ENCODE measurements at places on chromosomes 2 and 18.
A peak's percentile ranks its signal among the peaks of the same experiment; 100 is the strongest.

- no peak for DNase-seq
Measured at GRCh38 chr18:39434223-39434920, 1868.8 kb upstream of the CELF4 start.

DNA sequence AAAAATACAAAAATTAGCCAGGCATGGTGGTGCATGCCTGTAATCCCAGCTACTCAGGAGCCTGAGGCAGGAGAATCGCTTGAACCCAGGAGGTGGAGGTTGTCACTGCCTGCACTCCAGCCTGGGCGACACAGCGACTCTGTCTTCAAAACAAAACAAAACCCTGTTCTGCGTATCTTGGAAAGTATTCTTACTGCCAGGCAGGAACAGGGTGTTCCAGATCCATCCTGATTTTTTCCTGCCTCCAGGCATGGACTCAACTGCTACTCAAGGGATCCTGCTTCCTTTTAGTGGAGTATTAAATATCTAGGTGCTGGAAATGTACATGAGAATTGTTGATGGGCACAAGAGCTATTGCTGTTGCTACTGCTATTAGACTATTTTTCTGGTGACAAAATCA lies 12.3 kb downstream of the HSPD1 start:
- DNase-seq, result no peak

GRCh38 chr2:193810533-193810932 lies 1615.8 kb upstream of the TMEFF2 start:
- no peak for DNase-seq

DNA sequence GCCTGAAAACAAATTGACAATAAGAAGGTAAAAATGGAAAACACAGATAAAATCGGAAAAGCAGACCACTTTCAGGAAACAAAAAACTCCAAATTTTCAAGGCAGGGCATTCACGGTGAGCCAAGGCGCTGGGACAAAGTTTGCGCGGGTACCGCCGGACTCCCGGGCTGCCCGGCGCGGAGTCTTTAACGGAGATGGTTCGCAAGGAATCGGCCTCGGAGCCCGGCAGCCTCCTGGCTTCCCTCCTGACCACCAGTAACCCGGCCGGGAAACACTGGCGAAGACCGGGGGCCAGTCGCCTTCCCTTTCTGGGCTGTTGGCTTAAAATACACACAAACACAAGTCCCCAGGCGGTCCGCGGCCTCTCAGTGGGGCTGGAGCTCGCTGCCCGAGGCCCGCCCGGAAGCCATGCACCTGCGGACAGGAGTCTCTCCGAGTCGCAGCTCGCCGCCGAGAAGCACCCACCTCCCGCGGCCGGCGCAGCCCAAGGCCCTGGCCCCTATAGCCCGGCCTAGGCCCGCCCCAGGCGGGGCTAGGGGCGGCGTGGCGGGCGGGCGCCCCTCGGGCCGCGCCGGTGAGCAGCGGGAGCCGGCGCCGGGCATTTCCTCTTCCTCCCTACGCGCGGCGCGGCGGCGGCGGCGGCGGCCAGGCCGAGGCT lies 622 bp upstream of the KCMF1 start:
- no peak for DNase-seq

DNA sequence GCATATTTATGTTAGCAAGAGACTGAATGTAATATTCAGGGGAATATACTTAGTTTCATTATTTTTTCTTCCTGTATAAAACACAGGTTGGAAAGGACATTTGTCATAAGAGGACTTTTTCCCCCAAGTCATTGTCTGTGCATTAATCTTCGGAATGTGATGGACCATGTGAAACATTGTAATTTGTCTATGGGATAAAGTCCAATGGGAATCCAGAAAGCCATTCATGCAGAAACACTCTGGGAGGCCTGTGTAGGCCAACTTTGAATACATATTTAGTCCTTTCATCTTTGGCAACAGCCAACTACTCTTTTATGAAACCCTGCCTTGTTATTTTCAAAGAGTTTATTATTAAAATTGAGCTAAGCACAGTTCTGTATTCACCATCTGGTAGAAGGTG lies 386.4 kb downstream of the PIK3C3 start:
- no peak for DNase-seq

- DNase-seq, result no peak
Measured at GRCh38 chr2:33975498-33975897, 376.4 kb upstream of the FAM98A start.

DNA sequence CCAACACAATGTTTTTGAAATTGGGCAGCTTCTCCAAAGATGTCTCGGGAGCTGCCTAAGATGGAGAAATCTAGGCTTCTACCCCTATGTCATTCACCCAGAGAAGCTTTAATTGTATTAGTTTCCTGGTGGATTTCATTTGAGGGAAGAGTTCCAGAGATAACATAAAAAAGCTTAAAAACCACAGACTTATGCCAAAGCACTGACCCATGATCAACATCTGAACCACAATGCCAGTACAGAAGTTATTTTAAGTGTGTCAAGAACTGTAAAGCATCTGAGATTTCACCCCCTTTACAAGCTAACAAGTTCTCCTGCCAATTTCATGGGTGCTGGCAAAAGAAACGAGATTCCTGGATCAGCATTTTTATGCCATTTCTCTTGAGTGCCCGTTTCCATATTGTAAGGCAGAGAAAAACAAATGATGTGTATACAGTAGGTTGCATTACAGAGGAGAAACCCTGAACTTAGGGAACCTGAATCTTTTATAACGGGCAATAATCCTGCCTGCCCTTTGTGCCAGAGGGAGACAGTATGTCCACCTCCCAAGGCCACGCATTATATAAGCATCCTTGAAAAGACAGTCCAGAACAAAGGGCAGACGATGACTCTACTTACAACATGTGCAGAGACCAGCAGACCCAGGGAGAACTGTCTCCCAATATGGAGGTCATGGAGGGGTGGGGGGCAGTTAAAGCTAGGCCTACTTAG lies 44.1 kb downstream of the MREG start:
- DNase-seq, result no peak

DNA sequence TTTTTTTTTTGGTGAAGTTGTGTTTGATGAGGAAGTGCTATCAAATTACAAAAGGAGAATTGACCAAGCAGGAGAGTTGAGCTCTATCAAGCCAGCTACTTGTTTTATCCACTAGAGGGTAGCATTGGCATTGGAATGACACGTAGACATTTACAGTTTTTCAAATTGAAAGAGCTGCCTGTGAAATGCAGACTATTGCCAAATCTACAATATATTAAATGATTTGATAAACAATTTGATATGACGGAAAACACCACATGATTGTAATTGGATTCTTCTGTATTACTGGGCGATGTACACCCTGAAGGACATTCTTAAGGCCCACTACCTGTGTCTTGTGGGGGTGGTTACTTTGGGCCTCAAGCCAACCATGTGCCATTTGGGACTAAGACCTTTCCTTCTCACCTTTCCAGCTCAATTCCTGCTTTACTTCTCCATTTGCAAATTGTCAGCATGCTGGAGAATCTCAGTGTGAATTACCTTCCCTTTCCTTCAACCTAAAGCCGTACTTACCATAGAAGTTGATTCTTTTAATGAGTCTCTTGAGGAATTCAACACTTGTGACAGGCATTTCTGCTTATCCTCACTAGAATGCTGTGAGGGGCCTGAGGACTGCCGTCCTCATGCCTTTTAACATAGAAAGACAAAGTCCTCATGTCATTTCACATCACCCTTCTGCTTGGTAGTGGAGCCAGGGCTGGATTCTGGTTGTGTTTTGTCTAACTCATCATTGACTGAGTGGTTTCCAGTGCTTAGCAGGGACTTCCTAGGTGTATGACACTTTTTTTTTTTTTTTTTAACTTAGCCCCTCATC lies 134.8 kb upstream of the THUMPD2 start:
- peak; percentile 64 for DNase-seq

GRCh38 chr2:27932396-27932795 lies 41.9 kb downstream of the BABAM2 start:
- DNase-seq, result no peak

GRCh38 chr2:215332872-215333595 lies 21.2 kb downstream of the ATIC start:
- DNase-seq, result no peak

GRCh38 chr2:99317161-99317872 lies 16.3 kb upstream of the LYG1 start:
- DNase-seq, result no peak

- no peak for DNase-seq
Measured at GRCh38 chr18:69956057-69956456, 8.4 kb upstream of the CD226 start.
